ENCODE measurements at places on chromosomes 11 and 22. TPM values are rescaled to one million over a fixed set of nuclear protein-coding genes. Genes with fewer than 3 reads are reported as not detected.

MUC2 gene
- 0.03 TPM for total RNA-seq

TPBGL gene
- not detected for total RNA-seq

MRGPRE gene
- total RNA-seq: not detected

MOV10L1 gene
- total RNA-seq: 0.11 TPM

KIRREL3 gene
- total RNA-seq: 4.1 TPM

MAPK8IP2 gene
- 0.04 TPM for total RNA-seq

SLC17A6 gene
- not detected for total RNA-seq

CAT gene
- total RNA-seq: 59.9 TPM
